ENCODE measurements at places on chromosomes 12 and 14. TPM values are rescaled to one million over a fixed set of nuclear protein-coding genes. Genes with fewer than 3 reads are reported as not detected.

JAG2 gene
- total RNA-seq, result 16.5 TPM

SMIM41 gene
- not detected for total RNA-seq

DCAF5 gene
- 54.9 TPM for total RNA-seq

IL22 gene
- total RNA-seq, result not detected

ZC2HC1C gene
- total RNA-seq, result 4.7 TPM

- no peak overlapping the region for H3K4me3 ChIP-seq
- no peaks in the 10 kb centered on the region for H3K4me1 ChIP-seq
- DNase-seq, result no peak
- H3K27me3 ChIP-seq, result no peaks in the 10 kb centered on the region
- no peak overlapping the region for H3K27ac ChIP-seq
Measured at GRCh38 chr12:29224572-29224971, 75.5 kb downstream of the FAR2 start.

DNA sequence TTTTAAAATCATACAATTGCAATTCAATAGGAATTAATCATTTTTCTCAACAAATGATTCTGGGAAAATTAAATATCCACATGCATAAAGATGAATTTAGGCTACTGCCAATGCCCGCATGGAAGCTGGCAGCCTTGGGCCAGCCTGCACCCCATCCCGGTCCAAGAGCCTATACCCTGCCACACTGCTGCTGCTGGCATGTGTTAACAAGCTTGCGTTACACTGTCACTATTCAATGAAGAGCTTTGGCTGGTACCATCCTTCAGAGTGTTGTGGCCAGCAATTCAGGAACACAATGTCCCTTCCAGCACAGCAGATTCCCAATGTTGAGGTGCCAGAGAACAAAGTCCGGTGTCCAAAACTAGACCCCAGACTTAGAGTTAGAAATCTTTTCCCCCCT is 13.6 kb upstream of the TAS2R14 start:
- H3K4me3 ChIP-seq, result no peak overlapping the region
- no peak overlapping the region for H3K27ac ChIP-seq
- peaks cover 64% of the 10 kb centered on the region for H3K36me3 ChIP-seq
- DNase-seq, result no peak
- H3K4me1 ChIP-seq, result no peaks in the 10 kb centered on the region
- H3K27me3 ChIP-seq, result no peaks in the 10 kb centered on the region

DNA sequence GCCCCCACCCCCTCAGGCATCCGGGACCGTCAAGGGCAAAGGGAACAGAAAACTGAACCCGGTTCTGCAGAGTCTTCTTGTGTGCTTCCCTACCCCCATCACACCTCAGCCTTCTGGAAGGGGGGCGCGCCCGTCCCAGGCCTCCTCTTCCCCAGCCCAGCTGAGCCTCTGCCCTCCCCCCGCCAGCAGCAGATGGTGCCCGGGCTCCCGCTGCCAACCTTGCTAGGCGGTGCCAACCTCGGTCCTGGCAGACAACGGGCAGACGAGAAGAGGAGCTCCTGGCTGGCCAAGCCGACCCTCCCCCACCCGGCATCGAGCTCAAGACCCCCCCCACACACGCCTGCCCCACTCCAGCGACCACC is 8.7 kb downstream of the STAC3 start:
- H3K36me3 ChIP-seq, result peaks cover 3% of the 10 kb centered on the region
- no peak for DNase-seq
- peaks cover 49% of the 10 kb centered on the region for H3K4me1 ChIP-seq
- peaks cover 62% of the 10 kb centered on the region for H3K27me3 ChIP-seq
- H3K4me3 ChIP-seq, result peak overlapping the region; percentile 90
- H3K27ac ChIP-seq, result peak overlapping the region; percentile 48

- no peak overlapping the region for H3K27ac ChIP-seq
- peaks cover 16% of the 10 kb centered on the region for H3K4me1 ChIP-seq
- H3K27me3 ChIP-seq, result no peaks in the 10 kb centered on the region
- H3K36me3 ChIP-seq, result no peaks in the 10 kb centered on the region
Measured at GRCh38 chr14:49427117-49427516, 159.1 kb downstream of the RPS29 start.

DNA sequence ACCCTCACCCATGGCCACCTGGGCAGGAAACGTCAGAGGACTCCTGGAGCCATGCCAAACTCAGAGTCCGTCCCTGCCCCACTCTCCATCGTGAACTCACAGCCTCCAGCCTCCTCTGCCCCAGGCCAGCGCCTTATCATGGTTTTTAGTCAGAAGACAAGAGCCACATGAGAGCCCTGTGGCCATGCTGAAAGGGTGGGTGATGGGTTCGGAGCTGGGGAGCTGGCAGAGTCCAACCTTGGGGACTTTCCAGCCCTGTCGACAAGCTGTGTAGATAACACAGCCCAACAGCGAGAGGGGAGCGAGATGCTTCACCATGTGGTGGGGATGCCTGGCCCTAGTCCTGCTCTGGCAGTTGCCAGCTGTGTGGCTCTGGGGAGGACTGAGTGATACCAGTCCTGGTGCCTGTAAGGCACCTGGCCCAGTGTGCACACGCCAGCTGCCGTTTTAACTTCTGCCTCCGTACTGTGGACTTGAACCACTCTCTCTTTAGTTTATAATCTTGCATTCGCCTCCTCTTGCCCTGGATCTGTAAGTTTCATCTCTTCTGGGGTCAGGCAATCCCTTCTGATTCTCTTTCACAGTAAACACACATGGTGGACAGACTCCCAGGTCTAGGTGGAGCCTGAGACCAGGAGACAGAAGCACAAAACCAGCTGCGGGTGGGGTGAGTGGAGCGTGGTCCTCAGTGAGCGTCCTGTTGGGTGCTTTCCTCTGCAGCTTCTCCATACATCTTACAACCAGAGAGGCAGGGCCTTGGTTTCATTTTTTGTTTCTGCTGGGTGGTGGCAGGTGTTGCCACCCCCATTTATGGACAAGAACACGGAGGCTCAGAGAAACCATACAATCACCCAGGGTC is 55.3 kb downstream of the RIN3 start:
- H3K27ac ChIP-seq, result no peak overlapping the region
- no peak overlapping the region for H3K4me3 ChIP-seq
- H3K36me3 ChIP-seq, result peaks cover 13% of the 10 kb centered on the region
- DNase-seq, result no peak

DNA sequence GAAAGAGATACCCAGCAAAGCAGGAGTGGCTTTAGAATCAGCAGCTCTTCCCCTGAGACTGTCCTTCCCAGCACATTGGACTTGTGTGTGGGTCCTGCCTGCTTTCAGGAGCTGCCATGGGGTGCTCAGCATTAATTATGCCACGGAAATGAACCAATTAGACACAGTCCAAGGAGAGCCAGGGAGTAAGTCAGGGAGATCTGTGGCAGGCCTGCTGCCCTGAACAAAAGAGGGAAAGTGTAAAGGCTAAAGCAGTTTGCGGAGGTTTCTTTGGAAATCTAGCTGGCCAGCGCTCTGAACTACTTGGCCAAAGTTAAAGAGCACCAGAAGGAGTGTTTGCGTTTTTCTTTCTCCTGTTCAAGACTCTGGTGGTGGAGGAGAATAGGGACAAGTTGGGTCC is 65.7 kb upstream of the SRSF5 start:
- no peak for DNase-seq
- H3K4me1 ChIP-seq, result peaks cover 43% of the 10 kb centered on the region
- no peak overlapping the region for H3K4me3 ChIP-seq
- H3K36me3 ChIP-seq, result peaks cover 13% of the 10 kb centered on the region
- H3K27ac ChIP-seq, result no peak overlapping the region

- H3K4me3 ChIP-seq, result no peak overlapping the region
- peaks cover 3% of the 10 kb centered on the region for H3K27me3 ChIP-seq
- H3K36me3 ChIP-seq, result no peaks in the 10 kb centered on the region
- no peak for DNase-seq
Measured at GRCh38 chr12:58296863-58297262, 355.5 kb downstream of the ATP23 start.

- peaks cover 12% of the 10 kb centered on the region for H3K27me3 ChIP-seq
- no peak overlapping the region for H3K27ac ChIP-seq
- no peaks in the 10 kb centered on the region for H3K36me3 ChIP-seq
- H3K4me3 ChIP-seq, result no peak overlapping the region
Measured at GRCh38 chr12:100926669-100927248, 132.2 kb downstream of the ANO4 start.

DNA sequence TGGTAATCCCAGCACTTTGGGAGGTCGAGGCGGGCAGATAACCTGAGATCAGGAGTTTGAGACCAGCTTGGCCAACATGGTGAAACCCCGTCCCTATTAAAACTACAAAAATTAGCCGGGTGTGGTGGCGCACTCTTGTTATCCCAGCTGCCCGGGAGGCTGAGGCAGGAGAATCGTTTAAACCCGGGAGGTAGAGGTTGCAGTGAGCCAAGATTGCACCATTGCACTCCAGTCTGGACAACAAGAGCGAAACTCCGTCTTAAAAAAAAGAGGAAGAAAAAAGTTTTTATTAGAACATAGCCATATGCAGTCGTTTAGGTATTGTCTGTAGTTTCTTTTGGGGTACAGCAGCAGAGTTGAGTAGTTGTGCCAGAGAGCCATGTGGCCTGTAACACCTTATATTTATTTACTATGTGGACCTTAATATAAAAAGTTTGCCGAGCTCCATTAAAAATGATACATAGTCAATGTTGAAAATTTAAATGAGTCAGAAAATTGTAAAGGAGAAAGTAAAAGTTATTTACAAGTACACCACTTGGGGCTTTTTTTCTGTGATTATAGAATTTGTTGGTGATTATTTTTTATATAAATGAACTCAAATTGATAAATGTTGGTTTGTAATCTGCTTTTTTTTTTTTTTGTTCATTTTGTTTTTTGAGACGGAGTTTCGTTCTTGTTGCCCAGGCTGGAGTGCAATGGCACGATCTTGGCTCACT is 2.2 kb downstream of the ADIPOR2 start:
- H3K27me3 ChIP-seq, result peaks cover 2% of the 10 kb centered on the region
- peaks cover 29% of the 10 kb centered on the region for H3K4me1 ChIP-seq
- H3K36me3 ChIP-seq, result peaks cover 22% of the 10 kb centered on the region
- H3K4me3 ChIP-seq, result peak overlapping the region; percentile 65
- no peak overlapping the region for H3K27ac ChIP-seq

DNA sequence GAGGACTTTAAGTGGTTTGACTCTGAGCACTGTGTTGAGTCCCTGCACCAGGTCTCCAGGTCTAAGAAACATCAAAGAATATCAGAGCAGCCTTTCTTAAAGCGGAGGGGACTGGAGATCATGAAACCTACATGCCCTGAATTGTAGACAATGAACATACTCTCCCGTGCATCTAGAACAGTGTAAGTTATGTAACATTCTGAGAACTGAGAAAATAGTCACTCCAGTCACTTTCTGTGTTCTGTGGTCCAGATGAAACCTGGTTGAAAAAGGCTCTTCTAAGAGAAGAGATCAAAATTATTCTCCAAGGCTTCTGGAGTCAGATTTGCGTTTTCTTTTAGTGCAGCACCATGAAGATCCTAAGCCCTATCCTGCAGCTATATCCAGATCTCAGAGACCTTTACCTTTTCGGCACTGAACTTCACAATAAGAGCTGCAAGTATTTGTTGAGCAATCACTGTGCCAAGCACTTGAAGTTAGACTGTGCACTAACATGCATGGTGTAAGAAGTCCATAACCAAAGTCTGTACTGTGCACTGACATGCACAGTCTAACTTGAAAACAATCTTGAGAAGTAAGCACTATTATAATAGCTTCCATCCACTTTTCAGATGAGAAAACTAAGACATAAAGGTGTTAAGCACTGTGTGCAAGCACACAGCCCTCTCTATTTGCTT is 65.6 kb upstream of the TMEM263 start:
- no peaks in the 10 kb centered on the region for H3K36me3 ChIP-seq
- H3K4me3 ChIP-seq, result no peak overlapping the region
- H3K27me3 ChIP-seq, result no peaks in the 10 kb centered on the region

- no peaks in the 10 kb centered on the region for H3K27me3 ChIP-seq
- H3K27ac ChIP-seq, result no peak overlapping the region
- no peak overlapping the region for H3K4me3 ChIP-seq
- H3K4me1 ChIP-seq, result peaks cover 4% of the 10 kb centered on the region
Measured at GRCh38 chr12:31737763-31738162, 8.9 kb upstream of the AMN1 start.

GRCh38 chr12:123713823-123714585 is 1.9 kb downstream of the ATP6V0A2 start:
- H3K27me3 ChIP-seq, result no peaks in the 10 kb centered on the region
- no peak for DNase-seq
- peak overlapping the region; percentile 96 for H3K4me3 ChIP-seq
- peaks cover 21% of the 10 kb centered on the region for H3K4me1 ChIP-seq

- H3K4me3 ChIP-seq, result no peak overlapping the region
- H3K36me3 ChIP-seq, result peaks cover 17% of the 10 kb centered on the region
- H3K27me3 ChIP-seq, result no peaks in the 10 kb centered on the region
Measured at GRCh38 chr12:82996168-82996812, 309.6 kb downstream of the TMTC2 start.

DNA sequence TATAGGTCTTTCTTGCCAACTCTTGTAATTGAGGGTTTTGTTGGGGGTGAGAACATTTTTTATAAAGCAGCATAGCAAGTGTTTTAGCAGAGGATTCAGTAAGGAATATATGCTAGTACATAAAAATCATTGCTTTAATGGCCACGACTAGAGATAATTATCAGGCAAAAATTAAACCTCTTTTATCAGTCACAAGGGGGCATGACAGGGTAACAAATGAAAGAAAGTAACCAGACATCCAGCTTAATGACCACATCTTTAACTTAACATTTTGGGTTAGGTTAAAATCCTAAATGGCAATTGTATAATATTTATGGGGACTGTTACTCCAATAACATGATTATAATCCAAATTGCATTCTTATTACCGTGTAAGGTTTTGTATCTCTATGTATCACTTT is 119.6 kb downstream of the LRRIQ1 start:
- no peaks in the 10 kb centered on the region for H3K36me3 ChIP-seq
- DNase-seq, result no peak
- peaks cover 5% of the 10 kb centered on the region for H3K4me1 ChIP-seq

DNA sequence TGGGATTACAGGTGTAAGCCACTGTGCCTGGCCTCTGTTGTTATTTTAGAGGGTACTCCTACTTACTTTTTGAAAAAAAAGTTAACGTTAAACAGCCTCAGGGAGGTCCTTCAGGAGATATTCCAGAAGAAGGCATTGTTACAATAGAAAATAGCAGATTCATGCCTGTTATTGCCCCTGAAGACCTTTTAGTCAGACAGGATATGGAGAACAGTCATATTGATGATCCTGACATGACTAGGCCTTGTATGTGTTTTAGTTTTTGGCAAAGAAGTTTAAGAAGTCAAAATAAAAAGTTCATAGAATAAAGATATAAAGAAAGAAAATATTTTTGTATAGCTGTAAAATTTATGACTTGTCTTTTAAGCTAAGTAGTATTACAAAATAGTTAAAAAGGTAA is 45.3 kb downstream of the WASHC3 start:
- H3K4me1 ChIP-seq, result no peaks in the 10 kb centered on the region
- no peak overlapping the region for H3K4me3 ChIP-seq
- DNase-seq, result no peak
- no peak overlapping the region for H3K27ac ChIP-seq
- H3K36me3 ChIP-seq, result peaks cover 4% of the 10 kb centered on the region

Measured in type B pancreatic cell (in vitro differentiated cells).